ENCODE measurements at places on chromosomes 13 and 19.

DNA sequence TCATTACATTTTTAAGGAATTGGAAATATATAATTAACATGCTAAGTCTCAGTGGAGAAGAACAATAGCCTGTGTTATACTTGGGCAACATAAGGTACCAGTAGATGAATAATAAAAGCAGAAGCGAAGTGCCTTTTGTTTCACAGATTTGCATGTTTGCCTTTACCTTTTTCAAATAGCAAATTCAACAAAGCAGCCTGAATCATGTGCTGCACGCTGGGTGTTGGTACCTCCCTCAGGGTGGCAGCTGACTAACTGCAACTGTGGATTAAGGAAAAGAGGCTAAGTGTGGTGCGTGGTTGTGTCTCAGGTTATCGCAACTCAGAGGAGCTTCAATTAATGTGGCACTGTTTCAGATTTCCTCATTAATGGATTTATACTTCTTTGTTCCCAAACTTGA, 189.0 kb downstream of the LMO7 start:
- no peak for DNase-seq

DNA sequence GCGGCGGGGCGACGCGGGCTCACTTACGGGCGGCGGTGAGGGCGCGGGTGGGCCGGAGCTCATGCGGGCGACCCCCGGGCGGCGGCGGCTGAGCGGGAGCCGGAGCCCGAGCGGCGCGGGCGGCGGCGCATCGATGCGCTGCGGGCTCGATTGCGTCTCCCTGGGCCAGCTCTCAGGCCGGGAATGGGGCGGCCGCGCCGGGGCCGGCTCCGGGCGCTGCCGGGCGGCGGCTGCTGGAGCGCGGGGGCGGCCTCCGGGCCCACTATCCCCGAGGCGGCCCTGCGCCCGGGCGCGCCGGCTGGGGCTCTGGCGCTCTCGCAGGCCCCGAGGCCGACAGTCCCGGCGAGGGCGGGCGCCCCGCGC, 1.4 kb upstream of the TSHZ3 start:
- DNase-seq: no peak

- no peak for DNase-seq
Observed at GRCh38 chr13:75151081-75151643, 330.8 kb downstream of the TBC1D4 start.

DNA sequence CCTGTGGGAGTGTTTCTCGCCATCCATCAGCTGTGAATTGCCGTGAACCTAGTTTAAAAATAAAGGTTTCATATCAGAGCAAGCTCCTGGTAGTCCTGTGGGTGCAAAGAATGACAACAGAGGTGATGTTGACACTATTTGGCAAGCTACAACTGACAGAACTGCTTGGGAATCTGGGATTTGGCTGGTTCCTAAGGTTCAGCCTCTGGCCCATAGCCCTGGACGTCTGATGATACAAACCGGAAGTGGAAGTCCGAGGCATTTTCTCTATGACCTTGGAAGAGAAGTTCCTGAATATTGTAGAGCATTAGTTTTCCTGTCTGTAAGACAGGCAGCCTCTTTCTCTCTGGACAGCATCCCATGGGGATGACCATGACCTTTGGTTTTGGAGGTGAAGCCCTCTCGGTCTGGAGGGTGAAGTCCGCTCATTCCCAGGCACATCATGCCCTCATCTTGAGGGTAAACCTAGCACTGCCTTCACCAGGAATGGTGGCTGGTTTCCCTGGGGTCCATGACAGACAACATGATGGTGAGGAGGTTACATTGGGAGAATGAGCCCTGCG, 29.1 kb downstream of the GATAD2A start:
- no peak for DNase-seq

- no peak for DNase-seq
Observed at GRCh38 chr19:48398102-48398374, 4.6 kb downstream of the GRIN2D start.

DNA sequence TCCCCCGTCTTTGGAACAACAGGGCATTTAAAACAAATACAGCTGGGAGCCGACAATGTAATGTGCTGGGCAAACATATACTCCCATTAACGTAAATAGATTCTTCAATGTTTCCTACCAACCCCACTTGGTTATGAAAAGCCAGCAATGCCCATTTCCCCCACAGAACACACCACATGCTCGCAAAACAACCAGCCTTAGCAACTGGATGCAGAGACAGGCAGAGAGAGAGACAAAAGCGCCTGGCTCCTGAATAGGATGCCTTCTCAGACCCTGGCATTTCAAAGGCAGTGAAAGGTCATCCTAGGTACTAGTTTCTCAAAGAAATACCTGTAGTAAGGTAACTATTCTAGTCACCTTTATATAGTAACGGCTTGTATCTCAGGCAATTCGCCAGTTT, 462.9 kb downstream of the ITGBL1 start:
- DNase-seq: no peak

DNA sequence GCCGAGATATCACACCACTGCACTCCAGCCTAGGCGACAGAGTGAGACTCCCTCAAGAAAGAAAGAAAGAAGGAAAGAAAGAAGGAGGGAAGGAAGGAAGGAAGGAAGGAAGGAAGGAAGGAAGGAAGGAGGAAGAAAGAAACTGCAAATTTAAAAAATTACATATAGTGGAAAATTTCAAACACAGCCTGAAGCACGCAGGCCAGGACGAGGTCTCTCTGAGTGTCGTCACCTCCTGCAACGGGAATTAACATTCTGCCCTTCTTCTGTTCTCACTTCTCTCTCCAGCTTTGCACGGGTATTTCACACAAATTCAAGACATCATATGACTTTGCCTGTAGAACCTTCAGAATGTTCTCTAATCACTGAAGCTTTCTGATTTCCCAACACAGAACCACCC, 108.2 kb downstream of the GNG7 start:
- DNase-seq: no peak

DNA sequence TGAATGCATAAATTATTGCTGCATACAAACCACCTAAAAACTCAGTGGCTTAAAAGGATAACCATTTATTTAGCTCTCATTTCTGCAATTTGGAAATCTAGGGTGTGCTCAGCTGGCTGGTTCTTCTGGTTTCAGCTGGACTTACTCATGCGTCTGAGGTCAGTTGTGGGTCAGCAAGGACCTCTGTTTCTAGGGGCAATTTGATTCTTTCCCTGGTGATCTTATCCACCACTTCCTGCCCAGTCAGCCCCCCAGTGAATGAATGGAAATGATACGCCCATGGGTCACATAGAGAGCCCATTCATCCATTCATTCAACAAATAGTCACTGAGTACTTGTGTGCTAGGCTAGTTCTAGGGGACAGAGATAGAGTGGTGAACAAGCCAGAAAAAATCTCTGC, 9.9 kb downstream of the FXYD5 start:
- no peak for DNase-seq

- no peak for DNase-seq
Observed at GRCh38 chr19:30226464-30227011, 145.6 kb upstream of the ZNF536 start.

DNA sequence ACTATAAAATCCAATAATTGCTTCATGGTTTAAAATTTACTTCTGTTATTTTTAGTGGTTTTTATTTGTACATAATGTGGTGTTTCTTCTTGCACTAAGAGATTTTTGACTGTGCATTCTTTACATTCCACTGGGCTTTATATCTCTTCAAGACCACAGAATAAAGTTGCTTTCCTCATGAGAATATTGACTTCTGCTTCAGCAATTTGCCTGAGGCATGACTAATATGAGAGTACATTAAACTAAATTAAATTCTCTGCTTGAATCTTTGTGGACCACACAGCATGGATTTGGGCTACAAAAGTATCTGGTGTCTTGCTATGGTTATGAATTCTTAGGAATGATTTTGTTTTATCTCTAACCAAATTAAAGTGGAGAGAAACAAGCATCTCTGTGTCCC, 1463.4 kb upstream of the PCDH20 start:
- DNase-seq: no peak

GRCh38 chr19:33302974-33303790, 848 bp upstream of the CEBPA start:
- DNase-seq: no peak

- no peak for DNase-seq
Observed at GRCh38 chr19:41195675-41196497, 2.9 kb downstream of the CYP2S1 start.

GRCh38 chr19:43596842-43597461, 557 bp downstream of the ZNF576 start:
- no peak for DNase-seq

GRCh38 chr13:43786472-43786765, 353 bp downstream of the ENOX1 start:
- DNase-seq: no peak

GRCh38 chr19:16233836-16234551, 36.3 kb downstream of the AP1M1 start:
- DNase-seq: no peak

GRCh38 chr19:52935434-52935833, 12.2 kb upstream of the ZNF888 start:
- DNase-seq: no peak

DNA sequence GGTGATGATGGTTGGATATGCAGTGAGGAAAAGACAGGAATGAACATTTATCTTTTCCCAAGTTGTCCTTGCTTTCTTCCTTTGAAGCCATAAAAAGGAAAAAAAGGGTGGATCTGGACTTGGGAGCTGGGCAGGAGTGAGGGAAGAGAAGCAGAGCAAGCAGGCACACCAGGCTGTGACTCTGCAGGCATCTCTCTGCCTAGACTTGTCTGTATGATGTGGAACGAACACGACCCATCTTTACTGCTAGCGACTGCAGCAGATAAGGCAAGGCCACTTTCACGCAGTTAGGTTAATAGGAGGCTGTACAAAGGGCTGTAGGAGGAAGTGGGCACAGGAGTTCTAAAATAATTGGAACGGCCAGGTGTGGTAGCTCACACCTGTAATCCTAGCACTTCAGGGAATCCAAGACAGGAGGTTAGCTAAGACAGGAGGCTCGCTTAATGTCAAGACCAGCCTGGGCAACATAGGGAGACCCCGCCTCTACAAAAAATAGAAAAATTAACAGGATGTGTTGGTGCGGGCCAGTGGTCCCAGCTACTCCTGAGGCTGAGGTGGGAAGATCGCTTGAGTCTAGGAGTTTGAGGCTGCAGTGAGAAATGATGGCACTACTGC, 961 bp upstream of the URI1 start:
- no peak for DNase-seq

DNA sequence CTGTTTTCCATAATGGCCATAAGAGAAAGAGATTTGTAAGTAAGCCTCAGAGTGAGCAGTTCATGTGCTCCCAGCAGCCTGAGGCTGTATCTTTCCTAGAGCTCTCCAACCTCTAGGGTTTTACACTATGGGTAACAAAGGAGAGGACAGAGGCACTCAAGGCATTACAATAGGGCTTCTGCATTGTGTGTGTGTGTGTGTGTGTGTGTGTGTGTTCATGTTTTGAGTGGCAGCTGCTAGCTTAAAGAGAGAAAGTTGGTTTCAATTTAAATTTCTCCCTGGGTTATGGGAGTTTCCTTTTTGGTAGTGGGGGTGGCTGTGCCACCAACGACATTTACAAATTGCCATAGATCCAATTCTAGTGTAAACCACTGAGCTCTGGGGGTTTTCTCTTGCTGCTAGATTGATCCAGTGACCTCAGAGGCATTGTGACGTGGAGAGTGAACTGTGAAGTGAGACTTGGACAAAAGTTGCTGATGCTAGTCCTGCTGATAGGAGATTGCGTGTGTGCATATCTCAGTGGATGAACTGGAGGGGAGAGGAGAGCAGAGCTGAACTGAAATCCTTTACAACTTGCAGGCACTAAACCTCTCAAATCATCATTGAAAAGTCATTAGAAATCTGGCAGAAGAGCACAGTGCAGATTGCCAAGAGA, 67.2 kb upstream of the OLFM4 start:
- no peak for DNase-seq

GRCh38 chr13:58087566-58087965, 456.0 kb downstream of the PCDH17 start:
- DNase-seq: no peak

DNA sequence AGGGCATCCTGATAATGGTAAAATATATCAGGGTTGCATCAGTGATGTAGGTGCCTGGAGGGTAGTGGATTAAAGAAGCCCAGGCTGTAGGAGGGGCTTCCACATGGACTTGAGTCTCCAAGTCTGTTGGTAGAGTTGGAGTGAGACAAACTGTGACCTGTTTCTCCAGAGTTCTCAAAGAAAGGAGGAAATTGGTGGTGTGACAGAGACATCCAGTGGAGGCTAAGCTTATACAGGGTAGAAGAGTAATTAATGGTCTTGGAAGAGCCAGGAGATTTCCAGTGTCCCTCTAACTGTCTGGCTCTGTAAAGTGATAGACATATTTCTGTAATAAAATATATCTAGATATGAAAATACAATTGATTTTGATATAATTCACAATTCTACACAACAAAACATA, 61.1 kb downstream of the GPC5 start:
- DNase-seq: no peak

GRCh38 chr13:38121267-38121666, 228.4 kb upstream of the UFM1 start:
- no peak for DNase-seq

- no peak for DNase-seq
Observed at GRCh38 chr19:38165335-38165734, 58.7 kb downstream of the DPF1 start.

GRCh38 chr13:21675095-21675991, 4.5 kb downstream of the FGF9 start:
- DNase-seq: no peak

DNA sequence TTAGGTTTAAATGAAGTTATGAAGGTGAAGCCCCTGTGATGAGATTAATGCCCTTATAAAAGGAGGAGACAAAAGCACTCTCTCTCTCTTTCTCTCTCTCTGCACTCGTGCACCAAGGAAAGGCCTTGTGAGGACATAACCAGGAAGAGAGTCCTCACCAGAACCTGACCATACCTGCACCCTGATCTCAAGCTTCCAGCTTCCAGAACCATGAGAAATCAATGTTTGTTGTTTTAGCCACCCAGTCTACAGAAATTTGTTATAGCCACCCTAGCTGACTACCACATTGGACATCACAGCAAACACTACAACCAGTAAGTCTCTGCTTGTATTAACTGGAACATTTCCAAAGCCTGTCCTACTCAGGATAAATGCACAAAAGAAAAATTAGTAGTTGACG, 34.7 kb upstream of the WDFY2 start:
- no peak for DNase-seq

DNA sequence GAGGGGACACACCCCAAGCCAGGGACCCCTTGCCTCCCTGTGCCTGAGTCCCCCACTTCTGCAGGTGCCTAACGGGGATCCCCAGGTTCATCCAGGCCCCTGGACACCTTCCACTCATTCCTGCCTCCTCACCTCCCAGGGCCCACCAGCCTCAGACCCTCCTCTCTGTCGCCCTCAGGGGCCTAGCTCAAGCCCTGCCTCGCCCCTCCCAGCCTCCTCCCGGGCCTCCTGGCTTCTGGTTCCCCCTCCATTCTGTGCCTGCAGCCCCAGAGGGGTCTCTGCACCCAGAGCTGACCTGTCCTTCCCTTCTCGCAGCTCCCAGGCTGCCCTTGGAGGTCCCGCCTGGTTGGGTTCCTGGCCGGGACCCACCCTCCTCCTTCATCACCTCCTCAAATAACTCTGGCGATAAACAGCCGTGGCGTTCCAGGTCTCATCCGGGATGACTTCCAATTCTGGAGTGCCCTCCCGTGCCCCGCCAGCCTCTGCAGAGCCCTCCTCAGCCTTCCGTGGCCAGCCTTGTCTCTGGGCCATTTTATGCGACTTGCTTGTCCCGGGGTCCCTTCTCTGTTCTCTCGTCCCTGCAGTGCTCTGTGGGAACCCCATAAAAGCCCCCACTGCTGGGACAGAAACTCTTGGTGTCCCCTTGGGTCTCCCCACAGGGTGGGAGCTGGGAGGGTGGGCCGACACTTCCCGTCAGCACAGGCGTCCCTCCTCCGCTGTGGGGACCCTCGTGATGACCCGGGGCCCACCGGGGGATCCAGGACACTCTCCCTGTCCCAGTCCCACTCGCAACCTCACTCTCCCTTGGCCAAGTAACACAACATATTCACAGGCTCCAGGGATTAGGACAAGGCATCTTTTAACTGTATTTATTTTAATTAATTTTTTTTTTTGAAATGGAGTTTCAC, 9.2 kb downstream of the JOSD2 start:
- no peak for DNase-seq
